ENCODE measurements at places on chromosomes 1 and 21. TPM values are rescaled to one million over a fixed set of nuclear protein-coding genes. Genes with fewer than 3 reads are reported as not detected.
A peak's percentile ranks its signal among the peaks of the same experiment; 100 is the strongest.

DNA sequence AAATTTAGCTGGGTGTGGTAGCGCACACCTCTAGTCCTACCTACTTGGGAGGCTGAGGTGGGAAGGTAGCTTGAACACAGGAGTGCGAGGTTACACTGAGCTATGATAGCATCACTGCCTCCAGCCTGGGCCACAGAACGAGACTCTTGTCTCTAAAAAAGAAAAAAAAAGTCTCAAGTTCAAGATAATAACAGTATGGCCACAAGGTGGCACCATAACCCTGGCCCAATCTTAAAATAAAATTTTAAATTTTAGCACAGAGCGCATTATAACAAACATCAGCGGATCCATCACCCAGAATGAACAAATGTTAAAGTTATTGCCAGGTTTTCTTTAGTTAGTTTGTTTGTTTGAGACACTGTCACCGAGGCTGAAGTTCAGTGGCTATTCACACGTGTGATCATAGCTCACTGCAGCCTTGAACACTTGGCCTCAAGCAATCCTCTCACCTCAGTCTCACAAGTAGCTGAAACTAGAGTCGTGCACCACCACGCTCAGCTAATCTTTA is 2.9 kb upstream of the HTR6 start:
- H3K4me1 ChIP-seq, result no peaks in the 10 kb centered on the region
- no peaks in the 10 kb centered on the region for H3K36me3 ChIP-seq
- H3K4me3 ChIP-seq, result no peak overlapping the region
- DNase-seq, result no peak
- no peak overlapping the region for H3K27ac ChIP-seq

The GNAT2 gene
- 0.17 TPM for total RNA-seq

The PROX1 gene
- 23.2 TPM for total RNA-seq

DNA sequence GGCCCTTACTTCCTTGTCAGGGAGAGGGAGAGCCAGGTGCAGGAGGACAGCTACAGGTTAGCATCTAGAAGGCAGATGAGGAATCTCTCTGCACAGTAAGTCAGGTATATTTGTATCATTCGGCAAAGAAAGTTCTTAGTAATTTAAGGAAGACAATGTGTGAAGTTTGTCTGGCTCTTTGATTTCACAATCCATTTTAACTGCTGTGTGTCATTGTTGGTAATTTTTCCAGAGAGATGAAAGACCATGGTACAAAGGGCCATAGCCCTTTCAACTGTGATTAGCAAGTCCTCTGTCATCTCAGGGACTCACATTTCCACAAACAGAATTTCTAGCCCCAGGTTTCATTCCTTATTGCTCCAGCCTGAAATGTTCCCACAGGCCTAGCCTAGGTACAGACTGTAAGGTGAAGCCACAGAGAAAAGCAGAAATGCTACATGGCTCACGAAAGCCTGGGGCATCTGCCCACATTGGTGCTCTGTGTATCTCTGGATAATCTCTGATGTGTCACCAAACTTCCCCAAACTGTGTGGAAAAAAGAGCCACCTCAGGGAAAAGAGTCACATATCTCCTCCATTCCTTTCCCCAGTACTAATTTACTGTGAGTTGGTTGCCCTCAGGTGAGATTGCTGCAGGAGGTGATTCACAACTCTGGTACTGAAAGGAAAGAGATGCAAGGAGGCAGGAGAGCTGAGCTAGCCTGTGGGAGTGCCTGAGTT is 70.6 kb downstream of the SYT6 start:
- DNase-seq, result no peak
- no peaks in the 10 kb centered on the region for H3K4me1 ChIP-seq
- no peak overlapping the region for H3K4me3 ChIP-seq
- H3K27ac ChIP-seq, result no peak overlapping the region

The CTSS gene
- 122 TPM for total RNA-seq

- H3K4me3 ChIP-seq, result no peak overlapping the region
- no peak overlapping the region for H3K27ac ChIP-seq
- H3K36me3 ChIP-seq, result no peaks in the 10 kb centered on the region
- H3K27me3 ChIP-seq, result no peaks in the 10 kb centered on the region
Measured at GRCh38 chr1:97034651-97035050, 313.1 kb downstream of the PTBP2 start.

DNA sequence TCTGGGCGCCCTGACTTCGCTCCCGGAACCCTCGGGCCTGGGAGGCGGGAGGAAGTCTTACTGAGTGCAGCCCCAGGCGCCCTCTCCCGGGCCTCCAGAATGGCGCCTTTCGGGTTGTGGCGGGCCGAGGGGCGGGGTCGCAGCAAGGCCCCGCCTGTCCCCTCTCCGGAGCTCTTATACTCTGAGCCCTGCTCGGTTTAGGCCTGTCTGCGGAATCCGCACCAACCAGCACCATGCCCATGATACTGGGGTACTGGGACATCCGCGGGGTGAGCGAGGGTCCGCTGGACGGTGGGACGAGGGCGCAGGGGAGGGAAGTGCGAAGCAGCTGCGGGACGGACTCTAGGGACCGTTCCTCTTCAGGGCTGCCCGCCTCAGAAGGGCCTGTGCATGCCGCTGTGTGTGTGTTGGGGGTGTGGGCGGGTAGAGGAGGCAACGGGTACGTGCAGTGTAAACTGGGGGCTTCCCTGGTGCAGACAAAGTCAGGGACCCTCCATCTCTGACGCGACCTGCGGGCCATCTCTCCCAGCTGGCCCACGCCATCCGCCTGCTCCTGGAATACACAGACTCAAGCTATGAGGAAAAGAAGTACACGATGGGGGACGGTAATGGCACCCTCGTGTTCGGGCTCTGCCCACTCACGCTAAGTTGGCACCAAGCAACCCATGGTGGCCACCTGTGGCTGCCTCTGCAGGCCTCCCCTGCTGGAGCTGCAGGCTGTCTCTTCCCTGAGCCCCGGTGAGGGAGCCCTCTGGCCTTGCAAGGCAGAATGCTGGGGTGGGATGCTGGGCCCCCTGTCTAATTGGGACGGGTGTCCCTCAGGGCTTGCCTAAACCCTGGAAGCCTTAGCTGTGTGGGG is at the start of gene GSTM1:
GSTM1 (plus strand) TSS at position 177 of the 859 bp plus-strand sequence; CDS start at position 234, 57 bp downstream.
- DNase-seq, result no peak
- H3K27ac ChIP-seq, result peak within 1 kb of the TSS; percentile 67
- peaks cover 27% of the 10 kb centered on the region for H3K4me1 ChIP-seq
- H3K36me3 ChIP-seq, result no peaks in the 10 kb centered on the region
- no peaks in the 10 kb centered on the region for H3K27me3 ChIP-seq
- H3K4me3 ChIP-seq, result peak within 1 kb of the TSS; percentile 75

The DYNLT4 gene
- 0.50 TPM for total RNA-seq

- H3K36me3 ChIP-seq, result no peaks in the 10 kb centered on the region
- no peaks in the 10 kb centered on the region for H3K27me3 ChIP-seq
- no peak overlapping the region for H3K27ac ChIP-seq
Measured at GRCh38 chr1:18722270-18722669, 91.6 kb downstream of the PAX7 start.

DNA sequence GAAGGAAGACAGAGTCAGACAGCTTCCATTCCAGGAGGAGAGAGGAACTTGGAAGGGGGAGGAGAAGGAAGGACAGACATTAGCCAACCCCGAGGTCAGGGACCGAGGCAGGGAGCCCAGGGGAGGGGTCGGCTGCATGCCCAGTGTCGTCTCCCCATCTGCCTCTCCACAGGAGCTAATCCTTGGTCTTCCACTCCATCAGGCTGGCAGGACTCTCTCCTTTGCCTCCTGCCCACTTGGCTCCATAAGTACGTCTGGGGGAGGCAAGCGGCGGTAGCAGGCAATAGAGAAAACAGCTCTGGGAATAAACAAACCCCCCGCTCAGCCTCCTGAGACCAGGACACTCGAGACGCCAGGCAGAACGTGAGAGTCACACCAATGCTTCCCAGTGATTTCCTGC is 71.3 kb downstream of the GRIK3 start:
- no peaks in the 10 kb centered on the region for H3K36me3 ChIP-seq
- H3K27me3 ChIP-seq, result no peaks in the 10 kb centered on the region
- no peak overlapping the region for H3K4me3 ChIP-seq

DNA sequence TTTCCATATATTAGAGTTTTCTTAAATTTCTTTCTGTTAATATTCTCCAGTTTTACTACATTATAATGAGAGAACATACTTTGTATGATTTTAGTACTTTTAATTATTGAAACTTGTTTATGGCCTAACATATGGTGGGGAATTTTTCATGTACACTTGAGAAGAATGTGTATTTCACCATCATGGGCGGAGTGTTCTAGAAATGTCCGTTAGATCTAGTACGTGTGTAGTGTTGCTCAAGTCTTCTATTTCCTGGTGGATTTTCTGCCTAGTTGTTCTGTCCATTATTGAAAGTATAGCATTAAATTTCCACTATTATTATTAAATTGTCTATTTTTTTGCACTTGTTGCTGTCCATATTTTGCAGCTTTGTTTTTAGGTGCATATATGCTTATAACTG is 64.0 kb upstream of the RGS21 start:
- no peak overlapping the region for H3K27ac ChIP-seq
- no peak overlapping the region for H3K4me3 ChIP-seq

Measured in liver (tissue), 10 donors.